ENCODE measurements at places on chromosomes 5 and 9.

GRCh38 chr5:127957183-127957582 lies 126.4 kb upstream of the SLC12A2 start:
- DNase-seq = no peak

GRCh38 chr5:16467363-16468219 lies 2.0 kb upstream of the ZNF622 start:
- DNase-seq = peak; percentile 3

GRCh38 chr5:134001938-134002731 lies 2.6 kb downstream of the VDAC1 start:
- no peak for DNase-seq

GRCh38 chr5:82720213-82721086 lies 356.7 kb downstream of the TMEM167A start:
- DNase-seq = no peak

DNA sequence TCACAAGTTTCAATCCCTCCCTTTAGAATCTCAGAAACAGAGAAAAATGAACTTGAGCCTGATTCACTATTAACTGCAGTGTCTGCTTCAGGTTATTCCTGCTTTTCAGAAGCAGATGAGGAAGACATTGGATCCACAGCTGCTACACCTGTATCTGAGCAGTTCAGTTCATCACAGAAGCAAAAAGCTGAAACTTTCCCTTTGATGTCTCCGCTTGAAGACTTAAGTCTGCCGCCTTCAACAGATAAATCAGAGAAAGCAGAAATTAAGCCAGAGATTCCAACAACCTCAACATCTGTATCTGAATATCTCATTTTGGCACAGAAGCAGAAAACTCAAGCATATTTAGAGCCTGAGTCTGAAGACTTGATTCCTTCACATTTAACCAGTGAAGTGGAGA lies 42.1 kb downstream of the CMYA5 start:
- no peak for DNase-seq

GRCh38 chr5:41519801-41520200 lies 9.4 kb upstream of the PLCXD3 start:
- DNase-seq = no peak
